ENCODE measurements at places on chromosomes 1 and 21. TPM values are rescaled to one million over a fixed set of nuclear protein-coding genes. Genes with fewer than 3 reads are reported as not detected.
A peak's percentile ranks its signal among the peaks of the same experiment; 100 is the strongest.

Gene ANKRD65
- 10.1 TPM for total RNA-seq

Gene OR2W3
- 0.66 TPM for total RNA-seq

Gene ACOT11
- 38.1 TPM for total RNA-seq

Gene CD164L2
- 5.4 TPM for total RNA-seq

Gene CLCA2
- not detected for total RNA-seq

DNA sequence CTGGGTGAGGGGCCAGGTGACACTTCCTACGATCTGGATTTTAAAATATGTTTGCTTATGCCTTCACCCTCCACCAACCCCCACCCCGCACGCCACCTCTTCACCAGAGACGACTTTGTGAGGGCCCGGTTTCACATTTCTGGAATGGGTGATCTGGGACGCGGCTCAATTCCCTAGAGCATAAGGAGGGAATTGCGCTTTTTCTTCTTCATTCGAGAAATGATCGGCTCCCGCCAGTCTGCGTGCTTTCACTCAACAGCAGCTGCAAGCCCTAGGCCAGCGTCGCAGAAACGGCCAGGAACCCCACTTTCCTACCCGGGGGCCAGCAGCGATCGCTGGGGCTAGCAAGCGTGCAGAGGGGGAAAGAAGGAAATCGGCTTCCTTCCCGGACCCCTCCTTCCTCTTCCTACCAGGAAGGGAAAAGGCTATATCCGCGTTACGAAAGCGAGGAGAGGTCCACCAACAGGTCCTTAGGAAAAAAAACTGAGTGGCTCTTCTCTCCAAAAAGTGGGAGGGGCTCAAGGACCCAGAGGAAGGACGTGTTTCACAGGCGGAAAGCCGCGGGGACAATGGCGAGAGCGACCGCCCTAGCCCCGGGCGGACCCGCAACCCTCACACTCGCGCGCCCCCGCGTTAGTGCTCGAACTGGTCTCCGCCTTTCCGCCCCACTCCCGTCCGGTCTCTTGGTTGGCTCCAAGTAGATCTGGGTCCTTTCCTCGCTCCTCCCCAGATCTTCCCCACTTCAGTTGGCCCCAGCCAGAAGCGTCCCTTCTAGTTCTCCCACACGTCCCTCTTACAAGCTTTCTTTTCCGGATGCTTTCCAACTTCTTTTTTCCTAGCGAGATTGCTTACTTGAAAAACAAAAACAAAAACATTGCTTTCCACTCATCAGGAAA is 1.1 kb upstream of the ADAMTS1 start:
- peak; percentile 75 for DNase-seq

- DNase-seq: no peak
These were observed 133.4 kb downstream of the PLPPR5 start for GRCh38 chr1:98870959-98871903.

DNA sequence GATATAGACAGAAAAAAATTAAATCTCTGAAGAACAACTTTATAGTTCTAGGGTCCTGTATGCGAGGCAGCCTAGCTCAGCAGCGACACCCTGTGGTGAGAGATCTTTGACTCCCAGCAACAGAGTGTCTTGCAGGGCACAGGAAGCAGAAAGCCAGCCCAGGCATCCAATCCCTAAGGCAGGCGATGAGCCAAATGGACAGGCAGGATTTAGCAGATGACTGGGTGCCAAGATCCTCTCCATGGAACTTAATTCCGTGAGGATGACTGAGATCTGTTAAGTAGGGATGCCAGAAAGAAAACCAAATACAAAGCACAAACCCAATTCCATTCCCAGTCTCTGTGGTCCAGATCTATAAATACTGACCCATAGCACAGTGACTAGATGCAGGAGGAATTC is 38.8 kb downstream of the HLCS start:
- DNase-seq: peak; percentile 82

DNA sequence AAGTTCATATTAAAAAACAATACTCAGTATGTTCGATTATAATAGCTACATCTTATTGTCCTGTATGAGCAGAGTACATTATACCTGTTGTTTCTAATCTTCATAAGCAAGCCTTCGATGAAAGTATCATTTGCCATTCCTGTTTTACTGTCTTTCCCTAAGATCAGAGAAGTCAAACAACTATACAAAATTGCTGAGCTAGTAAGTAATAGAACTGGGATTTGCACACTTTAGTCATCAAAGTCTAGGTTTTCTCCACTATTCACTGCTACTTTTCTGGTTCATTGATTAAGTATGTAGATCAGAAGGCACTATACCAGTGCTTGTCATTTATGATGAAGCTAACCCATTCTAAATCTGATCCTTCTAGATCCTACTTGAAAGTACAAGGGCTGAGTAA is 108.9 kb downstream of the NR5A2 start:
- no peak for DNase-seq

DNA sequence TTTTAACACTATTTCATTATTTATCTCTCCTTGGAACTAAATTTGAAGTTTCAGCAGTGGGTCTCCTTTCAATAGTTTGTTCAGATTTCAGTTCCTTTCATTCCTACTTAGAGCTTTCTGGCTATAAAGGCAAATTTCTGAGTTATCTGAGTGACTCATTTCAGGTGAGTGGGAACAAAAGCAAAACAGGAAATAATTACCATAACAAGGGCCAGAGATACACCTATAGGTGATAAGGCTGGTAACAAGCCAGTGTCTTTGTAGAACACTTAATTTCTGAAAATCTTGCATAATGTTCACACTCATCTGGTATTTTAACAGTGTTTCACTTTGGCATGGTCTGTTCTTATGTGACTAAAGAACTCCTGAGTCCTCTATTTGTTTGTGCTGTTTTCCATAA is 64.5 kb upstream of the PRRC2C start:
- no peak for DNase-seq

- DNase-seq: peak; percentile 84
These were observed 7.2 kb downstream of the TUFT1 start for GRCh38 chr1:151547119-151547899.

- no peak for DNase-seq
These were observed 111.3 kb upstream of the CSF3R start for GRCh38 chr1:36594023-36594422.

DNA sequence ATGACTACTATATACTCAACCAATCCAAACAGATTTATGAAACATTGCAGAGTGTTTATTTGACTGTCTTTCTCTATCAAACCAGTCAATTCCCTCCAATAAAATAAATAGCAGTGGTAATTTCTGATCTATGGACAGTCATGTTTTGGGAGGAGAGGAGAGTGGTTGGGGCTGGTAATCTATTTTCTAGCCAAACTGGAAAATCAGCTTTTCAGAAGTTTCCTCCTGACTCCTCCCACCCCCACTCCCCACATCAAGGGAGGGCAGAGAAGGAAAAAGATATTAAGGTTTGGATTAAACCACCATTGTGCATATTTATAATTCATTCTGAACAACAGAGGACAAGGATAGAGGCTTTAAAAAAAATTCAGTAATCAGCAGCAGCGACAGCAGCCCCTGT is 69.4 kb upstream of the SOX13 start:
- DNase-seq: no peak

DNA sequence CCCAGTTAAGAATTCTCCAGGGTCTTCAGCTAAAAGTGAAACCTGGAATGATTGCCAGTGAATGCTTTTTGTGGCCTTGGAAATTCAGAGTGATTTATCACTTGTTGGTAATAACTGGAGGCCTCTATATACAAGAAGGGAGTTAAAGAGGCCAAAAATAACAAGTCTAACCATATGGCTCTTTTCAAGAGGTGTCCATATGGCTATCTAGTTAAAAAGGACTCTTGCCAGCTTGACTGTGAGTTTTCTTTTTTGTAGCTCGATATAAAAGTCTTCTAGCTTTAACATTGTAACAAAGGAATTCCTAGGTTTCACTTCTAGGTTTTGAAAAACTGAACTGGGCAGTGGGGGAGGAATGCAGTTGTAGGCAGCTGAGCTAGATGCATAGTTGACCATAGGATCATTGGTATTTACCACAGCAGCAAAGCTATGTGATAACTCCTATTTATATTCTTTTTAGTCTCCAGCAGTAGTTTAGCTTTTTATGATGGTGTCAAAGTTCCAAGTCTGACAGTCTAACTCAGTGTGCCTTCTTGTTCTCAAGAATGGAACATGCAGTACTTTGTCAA is 44.4 kb downstream of the CACHD1 start:
- no peak for DNase-seq

DNA sequence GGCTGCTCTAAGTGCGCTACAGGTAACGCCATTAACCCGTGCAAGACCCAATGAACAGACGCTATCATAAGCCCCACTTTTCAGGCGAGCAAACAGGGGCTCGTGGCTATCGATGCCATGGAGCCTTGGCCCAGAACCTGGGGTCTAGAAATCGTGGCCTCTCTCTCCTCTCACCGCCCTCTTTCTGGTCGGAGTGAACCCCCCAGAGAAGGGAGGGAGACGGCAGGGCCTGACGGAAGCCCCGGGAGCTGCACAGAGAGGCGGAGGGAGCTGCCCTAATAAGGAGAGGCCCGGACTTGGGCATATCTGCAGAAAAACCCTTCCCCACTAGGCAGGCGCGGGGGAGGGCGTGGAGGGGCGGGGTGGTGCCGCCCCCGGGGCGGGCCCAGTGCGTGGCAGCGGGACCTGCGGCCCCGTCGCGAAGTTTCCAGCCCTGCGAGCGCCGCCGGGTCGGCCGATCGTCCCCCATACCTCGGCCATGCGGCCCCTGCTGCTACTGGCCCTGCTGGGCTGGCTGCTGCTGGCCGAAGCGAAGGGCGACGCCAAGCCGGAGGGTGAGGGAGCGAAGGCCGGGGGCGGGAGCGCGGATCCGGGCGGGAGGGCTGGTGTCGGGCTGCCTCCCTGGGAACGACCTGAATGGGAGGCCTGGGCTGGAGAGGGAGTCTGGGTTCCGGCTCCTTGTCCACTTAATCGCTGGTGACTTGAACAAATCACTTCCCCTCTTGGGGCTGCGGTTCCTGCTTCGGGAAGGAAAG is at the start of gene PLOD1:
Gene PLOD1 (plus strand): TSS at position 416 of the 755 bp plus-strand sequence. CDS start 63 bp downstream, at position 479.
- peak; percentile 89 for DNase-seq

DNA sequence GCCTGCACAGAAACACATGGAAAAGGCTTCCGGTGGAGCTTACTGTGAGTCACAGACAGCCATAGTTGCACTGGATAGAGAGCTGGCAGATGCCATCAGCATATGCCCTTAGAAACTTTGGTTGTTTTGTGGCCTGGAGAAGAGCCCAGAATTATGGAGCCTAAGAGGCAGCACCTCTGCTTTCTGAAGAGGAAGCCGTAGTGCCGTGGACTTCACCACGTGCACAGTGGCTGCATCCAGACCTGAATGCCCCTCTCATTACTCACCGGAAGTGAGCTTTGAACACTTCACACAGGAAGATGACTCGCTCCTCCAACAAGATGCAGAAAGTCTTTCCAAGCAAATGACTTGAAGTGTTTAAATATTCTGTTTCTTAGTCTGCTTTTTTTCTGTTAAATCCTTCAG is 28.4 kb downstream of the JUN start:
- DNase-seq: peak; percentile 75

GRCh38 chr1:228984646-228985631 is 249.7 kb downstream of the RHOU start:
- no peak for DNase-seq

GRCh38 chr1:168583571-168583970 is 7.2 kb downstream of the XCL1 start:
- no peak for DNase-seq

DNA sequence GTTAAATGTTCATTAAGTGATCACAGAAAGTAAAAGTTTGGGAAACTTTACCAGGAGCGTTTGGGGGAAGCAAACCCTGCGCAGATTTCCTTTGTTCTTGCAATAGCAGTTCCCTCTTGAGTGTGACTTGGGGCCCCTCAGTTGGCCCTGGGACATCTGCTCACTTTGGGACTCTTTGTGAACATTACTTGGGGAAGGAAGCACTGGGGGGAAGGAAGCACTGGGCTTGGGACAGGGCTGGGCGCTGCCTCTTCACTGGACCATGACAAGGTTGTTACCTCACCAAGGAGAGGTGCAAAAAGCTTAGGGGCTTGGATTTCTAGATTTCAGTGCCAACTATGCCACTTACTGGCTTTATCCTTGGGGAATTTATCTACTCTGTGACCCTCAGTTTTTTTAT is 63.5 kb downstream of the ETS2 start:
- DNase-seq: no peak

DNA sequence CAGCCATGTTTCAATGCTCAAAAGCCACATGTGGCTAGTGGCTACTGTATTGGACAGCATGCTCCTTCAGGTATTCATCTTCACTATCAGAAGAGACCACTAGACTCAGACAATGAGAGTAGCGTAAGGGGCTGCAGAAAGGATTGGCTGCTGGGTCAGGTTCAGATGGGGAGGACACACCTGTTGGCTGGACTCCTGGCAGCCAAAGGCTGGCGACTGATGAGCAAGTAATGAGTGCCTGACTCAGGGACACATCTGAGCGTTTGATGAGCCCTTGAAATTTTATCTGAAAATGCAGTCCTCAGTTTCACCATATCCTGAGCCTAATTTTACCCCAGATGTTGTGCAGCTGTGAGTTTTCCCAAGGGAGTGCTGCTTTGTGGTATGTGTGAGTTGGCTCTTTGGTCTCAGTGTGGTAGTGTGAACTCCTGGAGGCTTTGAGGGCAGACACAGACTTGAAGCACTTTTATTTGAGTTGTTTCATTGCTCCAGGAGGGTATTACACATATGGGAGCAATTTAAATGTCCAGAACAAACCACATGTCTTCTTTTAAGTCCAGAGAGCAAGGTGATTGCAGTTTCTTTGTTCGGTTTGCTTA is 9.6 kb downstream of the ST6GALNAC3 start:
- DNase-seq: no peak
